ENCODE measurements at places on chromosomes 1 and 21. TPM values are rescaled to one million over a fixed set of nuclear protein-coding genes. Genes with fewer than 3 reads are reported as not detected.

DNA sequence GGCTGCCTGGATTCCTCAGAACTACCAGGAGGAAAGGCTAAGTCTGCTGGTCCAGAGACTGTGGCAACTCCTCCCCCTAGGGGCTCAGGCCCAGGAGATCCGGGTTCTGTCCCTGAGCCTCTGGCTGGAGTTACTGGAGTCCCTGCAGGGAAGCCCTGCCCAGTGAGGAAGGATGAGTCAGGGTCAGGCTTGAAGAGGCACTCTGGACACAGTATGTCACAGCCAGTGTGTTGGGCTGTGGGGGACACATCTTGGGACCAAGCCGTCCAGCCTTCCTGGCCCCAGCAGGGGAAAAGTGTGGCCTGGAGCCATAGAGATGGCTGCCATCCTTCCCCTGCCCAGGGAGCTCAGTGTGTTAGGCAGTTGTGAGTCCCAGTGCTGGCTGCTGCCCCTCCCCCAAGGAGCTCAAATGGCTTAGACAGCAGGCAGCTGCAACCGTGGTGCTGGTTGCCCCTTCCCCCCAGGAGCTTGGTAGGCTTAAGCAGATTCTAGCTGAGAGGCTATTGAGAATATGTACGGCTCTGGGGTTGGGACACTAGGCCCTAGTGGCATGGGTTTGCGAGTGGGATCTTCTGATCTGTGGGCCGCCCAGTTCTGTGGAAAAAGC is 28.2 kb upstream of the RABGAP1L start:
- no peak for DNase-seq

DNA sequence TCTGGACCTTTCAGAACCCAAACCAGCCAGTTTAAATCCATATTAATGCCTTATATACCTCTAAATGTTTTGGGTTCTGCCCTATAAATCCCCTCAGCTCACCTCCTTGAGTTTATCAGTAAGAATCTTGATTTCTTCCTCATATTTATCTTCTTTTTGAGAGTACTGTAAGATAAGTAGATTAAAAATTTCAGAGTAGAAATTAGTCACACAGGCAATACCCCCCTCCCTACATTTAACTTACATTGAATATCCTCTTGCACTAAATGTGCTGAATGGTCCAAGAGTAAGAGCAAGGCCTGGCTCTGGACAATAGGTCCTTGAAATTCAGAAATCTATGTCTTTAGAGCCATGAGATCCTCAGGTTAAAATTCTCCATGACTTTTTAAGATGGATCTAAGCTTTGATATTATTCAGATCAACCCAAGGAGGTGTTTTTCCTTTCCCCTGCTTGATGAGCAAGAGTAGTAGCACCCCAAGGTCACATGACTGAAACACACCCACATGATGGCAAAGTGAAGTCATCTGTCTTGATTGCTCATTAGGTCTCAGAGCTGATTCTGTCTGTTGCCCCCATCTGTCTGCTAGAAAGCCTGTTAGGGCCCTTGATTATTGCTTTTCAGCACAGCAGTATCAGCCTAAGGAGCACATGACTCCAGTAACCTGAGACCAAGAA is 15.8 kb upstream of the NUP210L start:
- no peak for DNase-seq

The NUP133 gene
- 32.6 TPM for total RNA-seq

DNA sequence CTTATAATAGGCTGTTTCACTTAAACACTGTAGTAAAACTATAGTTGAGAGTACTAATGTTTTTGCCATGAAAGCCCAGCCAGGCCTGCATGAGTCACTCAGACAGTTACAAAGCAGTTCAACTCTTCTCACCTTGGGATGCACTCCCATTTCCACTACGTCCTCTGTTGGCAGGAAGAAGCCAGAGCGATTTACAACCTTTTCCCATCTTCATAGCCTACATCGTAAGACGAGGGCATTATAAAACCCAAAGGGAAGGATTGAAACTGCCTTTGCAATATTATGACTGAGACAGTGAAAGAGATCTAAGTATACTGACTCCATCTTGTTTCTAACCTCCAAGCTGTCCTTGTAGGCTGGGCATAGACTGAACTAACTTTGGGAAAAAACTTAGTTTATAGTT is 71.8 kb upstream of the CSF1 start:
- no peak for DNase-seq

GRCh38 chr1:117605164-117605773 is 579 bp upstream of the TENT5C start:
- peak; percentile 73 for DNase-seq

- DNase-seq: no peak
Observed at GRCh38 chr1:204842892-204843291, 27.8 kb upstream of the NFASC start.

- no peak for DNase-seq
Observed at GRCh38 chr1:64923294-64923718, 43.0 kb downstream of the JAK1 start.

GRCh38 chr1:98426092-98426491 is 235.4 kb upstream of the SNX7 start:
- no peak for DNase-seq

DNA sequence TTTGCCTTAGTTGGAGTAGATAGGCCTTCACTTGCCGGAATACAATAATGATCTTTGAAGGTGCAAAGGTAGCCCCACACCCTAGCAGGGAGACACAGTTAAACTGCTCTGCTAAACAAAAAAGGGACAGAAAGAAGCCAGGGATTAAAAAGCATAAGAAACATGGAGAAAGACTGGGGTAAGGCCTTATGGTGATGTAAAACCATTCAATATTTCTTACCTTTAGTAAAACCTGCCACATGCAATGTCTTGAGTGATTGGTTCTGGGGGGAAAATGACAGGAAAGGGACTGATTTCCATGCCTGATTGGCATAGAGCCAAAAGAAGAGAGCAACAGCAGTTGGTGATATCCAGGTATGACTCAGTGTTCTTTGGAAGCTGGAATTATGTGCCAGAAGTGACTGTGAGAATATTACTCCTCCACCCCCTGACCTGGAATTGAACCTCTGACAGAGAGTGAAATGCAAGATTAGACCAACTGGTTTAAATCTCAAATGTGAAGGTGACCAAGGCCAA is 8.1 kb downstream of the DNASE2B start:
- DNase-seq: no peak

The LIN28A gene
- total RNA-seq: not detected

The CFHR5 gene
- total RNA-seq: not detected

- no peak for DNase-seq
Observed at GRCh38 chr1:1407636-1408318, 684 bp upstream of the MRPL20 start.

DNA sequence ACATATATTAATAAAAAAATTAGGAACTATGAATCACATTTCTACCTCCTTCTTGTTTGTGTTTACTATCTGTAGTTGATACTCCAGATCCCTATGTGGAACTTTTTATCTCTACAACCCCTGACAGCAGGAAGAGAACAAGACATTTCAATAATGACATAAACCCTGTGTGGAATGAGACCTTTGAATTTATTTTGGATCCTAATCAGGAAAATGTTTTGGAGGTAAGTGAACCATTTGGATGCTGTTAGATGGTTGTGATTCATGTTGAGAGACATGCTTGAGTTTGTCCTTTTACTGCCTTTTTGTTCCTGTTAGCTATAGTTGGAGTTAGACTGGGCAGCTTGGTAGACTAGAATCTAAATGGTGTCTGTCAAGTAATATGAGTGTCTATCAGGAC is 64.2 kb downstream of the PLA2G4A start:
- no peak for DNase-seq

DNA sequence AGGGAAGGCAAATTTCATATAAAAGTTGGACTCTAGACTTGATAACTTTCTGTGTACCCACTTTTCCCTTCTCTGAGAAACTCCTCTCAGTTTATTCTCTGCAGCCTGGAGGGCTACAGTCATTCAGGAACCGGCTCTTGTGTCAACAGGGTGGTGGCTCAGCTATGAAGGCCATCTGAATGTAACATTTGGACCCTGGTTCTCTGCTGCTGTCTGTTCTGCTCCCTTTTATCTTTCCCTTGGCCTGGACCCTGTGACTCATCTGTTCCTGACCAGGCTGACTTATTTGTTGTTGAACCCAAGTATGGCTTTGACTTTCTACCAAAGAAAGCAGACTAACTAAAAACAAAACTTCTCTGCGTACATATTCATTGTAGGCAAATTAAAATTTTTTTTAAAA is 75.4 kb downstream of the CENPF start:
- no peak for DNase-seq

The RHEX gene
- total RNA-seq: 13.5 TPM

The TEDDM1 gene
- total RNA-seq: not detected

- DNase-seq: no peak
Observed at GRCh38 chr1:230923176-230923575, 54.9 kb upstream of the C1orf198 start.

The LRRC38 gene
- not detected for total RNA-seq

GRCh38 chr21:19608101-19608621 is 1204.6 kb upstream of the TMPRSS15 start:
- no peak for DNase-seq

DNA sequence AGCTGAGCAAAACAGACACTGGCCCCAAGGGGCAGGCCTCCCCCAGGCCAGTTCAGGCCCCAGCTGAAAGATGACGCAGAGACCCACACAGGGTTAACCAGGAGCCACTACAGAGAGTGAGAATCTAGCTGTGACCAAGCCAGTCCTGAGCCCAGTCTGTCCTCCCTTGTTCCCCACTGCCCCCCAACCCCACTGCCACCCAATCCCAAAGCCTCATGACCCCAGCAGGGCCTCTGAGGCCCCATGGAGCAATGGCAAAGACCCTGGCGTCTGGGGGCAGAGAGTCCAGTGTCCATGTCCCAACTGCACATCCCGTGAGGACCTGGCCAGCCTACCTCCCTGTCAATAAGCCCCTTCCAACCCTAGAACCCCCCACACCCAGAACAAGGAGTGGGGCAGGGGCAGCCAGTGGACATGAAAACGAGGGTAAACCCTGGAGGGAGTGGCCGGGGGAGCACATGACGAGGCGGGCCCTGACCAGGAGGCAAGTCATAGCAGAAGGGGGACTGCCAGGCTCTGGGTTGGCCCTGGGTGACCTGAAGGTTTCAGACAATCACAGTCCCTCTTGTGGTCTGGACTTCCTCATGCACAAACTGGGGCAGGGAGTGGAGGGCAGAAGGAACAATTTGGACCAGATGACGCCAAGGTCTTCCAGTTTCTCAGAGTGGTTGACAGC is 100.5 kb downstream of the GLIS1 start:
- no peak for DNase-seq

DNA sequence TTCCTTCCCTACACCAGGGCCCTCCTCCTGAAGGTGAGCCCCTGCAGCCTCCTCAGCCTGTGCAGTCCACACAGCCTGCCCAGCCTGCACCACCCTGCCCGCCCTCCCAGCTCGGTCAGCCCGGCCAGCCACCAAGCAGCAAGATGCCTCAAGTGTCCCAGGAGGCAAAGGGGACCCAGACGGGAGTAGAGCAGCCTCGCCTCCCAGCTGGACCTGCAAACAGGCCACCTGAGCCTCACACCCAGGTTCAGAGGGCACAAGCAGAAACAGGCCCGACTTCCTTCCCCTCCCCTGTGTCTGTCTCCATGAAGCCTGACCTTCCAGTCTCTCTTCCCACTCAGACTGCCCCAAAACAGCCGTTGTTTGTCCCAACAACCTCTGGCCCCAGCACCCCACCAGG is 38.8 kb downstream of the ZBTB17 start:
- DNase-seq: no peak

The KDF1 gene
- 8.1 TPM for total RNA-seq

DNA sequence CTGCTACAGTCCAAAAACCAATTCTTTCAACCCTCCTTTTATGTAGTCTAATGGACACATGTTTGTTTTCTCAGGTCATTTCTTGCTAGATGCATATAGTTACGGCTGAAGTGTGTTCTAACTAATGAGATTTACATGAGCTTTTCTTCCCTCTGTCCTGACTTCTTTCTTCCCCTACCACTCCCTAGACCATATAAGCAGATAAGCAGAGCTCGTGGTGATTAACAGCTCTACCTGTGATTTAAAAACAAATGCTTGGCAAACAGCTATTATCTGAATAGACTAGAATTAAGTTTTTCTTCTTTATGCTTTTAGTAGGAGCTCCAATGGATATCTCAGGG is 18.6 kb downstream of the KHDRBS1 start:
- no peak for DNase-seq

DNA sequence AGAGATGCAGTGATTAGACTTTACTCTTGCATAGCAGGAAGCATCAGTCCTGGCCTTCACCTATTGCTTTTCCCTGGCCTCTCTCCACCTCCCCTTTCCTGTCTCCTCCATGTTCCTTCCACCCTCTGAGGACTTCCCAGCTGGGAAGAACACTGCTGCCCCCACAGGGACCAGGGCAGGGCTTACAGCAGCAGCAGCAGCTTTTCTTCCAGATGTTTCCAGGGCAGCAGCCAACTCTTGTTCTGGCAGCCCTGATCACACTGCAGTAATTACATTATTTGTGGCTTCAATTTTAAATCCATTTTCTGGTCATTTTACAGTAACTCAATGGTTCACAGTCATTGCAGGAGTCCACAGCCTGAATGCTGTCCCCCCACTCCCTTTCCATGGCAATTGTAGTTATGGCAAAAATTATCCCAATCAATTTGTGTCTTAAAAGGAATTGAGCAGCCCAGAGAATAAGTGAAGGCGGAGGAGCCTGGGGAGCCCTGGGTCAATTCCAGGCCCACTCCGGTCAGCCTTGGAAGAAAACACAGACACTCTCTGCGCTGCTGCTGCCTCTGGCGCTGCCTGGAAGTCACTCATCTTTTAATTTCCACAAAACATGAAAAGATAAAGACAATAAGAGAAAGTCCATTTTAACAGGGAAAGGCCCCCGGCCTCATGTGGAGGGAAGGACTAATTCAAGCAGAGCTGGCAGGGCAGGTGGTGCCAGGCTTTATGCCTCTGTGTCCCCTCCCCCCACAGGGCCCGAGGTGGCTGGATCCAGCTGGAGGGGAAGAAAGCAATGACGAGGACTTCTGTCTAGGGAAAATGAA is 148.6 kb downstream of the GRIK3 start:
- DNase-seq: no peak

- no peak for DNase-seq
Observed at GRCh38 chr1:50976890-50977574, 7.0 kb downstream of the CDKN2C start.

The KAZN gene
- total RNA-seq: 21.2 TPM

DNA sequence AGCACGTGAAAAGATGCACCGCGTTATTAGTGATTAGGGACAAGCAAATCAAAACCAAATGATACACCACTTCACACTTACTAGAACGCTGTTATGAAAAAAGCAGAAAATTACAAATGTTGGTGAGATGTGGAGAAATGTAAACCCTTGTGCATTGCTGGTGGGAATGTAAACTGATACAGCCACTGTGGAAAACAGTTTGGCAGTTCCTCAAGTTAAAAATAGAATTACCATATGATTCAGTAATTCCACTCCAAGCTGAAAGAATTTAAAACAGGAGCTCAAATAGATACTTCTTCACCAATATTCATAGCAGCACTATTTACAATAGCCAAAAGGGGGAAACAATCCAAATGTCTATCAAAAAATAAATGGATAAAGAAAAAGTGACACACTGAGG is 10.3 kb upstream of the EVI5 start:
- DNase-seq: no peak

The TBX15 gene
- total RNA-seq: 0.15 TPM

DNA sequence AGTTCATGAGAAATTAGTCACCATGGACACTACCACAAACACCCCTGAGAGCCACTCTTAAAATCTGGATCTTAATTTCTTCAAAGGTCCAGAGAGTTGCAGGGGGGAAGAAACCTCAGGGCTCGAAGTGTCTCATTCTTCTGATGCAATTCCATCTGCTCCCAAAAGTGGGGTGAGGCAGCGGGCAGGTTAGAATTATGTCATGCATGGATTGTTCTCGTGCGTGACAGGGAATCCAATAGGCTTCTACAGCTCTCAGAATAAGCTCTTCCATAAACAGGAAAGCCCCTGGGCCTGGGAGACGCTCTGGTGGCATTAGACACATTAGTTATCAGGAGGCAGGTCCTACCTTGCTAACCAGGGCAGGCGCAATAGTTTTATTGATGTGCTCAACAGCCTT is 8.4 kb downstream of the ENO1 start:
- DNase-seq: no peak

Measured in lower lobe of right lung (tissue), 2 donors.